ENCODE measurements at places on chromosomes 1 and 21.
A peak's percentile ranks its signal among the peaks of the same experiment; 100 is the strongest.

DNA sequence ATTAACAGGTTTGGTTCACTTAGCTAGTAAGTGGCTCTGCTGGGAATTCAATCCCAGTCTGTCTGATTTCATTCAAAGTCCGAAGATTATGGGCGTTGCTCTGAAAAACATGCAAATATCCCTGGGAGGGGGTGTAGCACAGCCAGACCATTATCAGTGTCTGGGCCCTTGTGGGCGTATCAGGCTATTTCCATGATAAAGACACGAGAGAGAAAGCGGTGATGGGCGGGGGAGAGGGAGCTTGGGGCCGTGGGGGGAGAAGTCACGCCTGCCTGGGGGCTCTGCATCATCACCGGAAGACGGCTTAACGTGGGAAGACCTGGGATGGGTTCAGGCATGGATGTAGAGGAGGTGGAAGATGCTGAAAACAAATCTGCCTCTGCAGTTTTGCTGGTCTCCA is 25.8 kb downstream of the IL6R start:
- no peak for DNase-seq

GRCh38 chr21:25215698-25216384 is 391.4 kb downstream of the MRPL39 start:
- no peak for DNase-seq

- no peak for DNase-seq
These were observed 8.6 kb downstream of the LAMC2 start for GRCh38 chr1:183194527-183195141.

GRCh38 chr1:34796990-34797389 is 4.2 kb downstream of the GJA4 start:
- DNase-seq: no peak

DNA sequence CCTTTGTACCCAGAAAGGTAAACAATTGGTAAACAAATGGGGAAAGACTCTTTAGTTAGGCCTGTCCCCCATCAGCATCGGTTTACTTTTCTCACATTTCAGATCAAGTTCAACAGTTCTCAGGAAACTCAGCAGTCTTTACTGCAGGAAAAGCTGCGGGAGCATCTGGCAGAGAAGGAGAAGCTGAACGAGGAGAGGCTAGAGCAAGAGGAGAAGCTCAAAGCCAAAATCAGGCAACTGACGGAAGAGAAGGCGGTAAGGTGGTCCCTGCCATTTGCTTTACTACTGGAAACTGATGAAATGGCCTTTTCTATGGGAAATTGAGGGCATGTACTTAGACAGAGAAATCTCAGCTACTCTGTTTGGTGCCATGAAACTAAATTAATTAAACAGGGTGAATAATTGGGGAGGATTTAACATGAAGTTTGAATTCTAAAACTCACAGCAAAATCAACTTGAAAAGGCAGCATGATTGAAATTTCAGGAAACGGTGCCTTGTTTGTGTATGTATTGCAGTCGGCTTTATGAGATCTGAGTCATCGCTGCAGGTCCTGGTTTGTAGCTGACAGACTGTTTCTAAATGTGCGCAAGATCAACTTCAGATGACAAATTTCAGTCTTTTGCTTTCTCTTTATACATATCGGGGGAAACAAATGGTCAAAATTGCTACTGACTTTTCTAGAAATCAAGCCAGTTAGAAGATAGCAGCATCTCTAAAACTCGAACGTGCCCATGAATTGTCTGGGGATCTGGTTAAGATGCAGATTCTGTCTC is 67.9 kb upstream of the EFHD2 start:
- no peak for DNase-seq

GRCh38 chr21:41269535-41269934 is 47.1 kb upstream of the FAM3B start:
- DNase-seq: no peak

- no peak for DNase-seq
These were observed 142.5 kb downstream of the C1orf94 start for GRCh38 chr1:34319218-34319617.

- peak; percentile 94 for DNase-seq
These were observed at the start of the genes BLZF1 and NME7 for GRCh38 chr1:169367686-169368405. TSS of gene BLZF1 (plus strand) at chr1:169368195. CDS start at chr1:169369523, 1,328 bp downstream. TSS of gene NME7 (minus strand) at chr1:169367797. CDS start at chr1:169367710, 87 bp downstream.

GRCh38 chr21:41923631-41924367 is 30.0 kb downstream of the C2CD2 start:
- DNase-seq: no peak

DNA sequence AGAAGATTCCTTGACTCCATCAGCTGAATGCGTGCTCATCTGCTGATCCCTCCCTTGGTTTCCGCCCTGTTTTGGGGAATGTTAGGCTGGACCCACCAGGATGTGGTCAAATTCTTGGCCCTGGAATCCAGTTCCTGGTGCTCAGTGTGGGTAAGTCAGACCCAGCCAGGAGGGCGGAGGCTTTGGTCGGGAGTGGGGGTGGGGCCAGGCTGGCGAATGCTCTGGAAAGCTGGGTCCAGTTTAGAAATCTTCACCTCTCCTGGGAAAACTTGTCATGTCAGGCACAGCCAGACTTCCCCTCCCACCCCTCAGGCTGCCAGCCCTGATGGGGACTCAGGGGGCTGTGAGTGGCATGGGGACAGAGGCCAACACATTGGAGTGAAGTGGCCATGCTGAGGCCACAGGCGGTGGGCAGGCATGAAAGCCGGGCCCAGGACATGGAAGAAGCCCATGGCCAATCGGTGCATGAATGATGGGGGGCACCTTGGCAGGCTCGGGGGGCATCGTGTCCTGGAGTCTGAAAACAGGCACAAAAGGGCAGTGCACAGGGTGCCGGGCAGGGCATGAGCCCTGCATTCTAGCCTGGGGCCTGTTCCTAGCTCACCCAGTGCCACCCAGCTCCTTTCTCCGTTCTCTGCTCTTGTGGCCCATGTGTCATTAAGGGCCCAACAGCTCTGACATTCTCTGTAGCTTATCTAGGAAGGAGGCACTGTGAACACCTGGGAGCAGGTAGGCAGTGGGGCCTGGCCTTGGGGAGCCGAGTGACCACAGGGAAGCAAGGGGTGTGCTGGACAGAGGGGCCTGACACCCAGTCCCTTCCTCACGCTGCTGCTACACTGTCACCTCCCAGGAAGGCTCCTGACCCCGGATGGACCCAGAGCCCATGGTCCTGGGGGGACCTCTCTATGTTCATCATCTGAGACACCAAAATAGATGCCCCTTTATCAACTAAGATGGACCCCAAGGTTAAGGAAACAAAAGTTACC is 14.6 kb upstream of the PADI1 start:
- DNase-seq: peak; percentile 93

DNA sequence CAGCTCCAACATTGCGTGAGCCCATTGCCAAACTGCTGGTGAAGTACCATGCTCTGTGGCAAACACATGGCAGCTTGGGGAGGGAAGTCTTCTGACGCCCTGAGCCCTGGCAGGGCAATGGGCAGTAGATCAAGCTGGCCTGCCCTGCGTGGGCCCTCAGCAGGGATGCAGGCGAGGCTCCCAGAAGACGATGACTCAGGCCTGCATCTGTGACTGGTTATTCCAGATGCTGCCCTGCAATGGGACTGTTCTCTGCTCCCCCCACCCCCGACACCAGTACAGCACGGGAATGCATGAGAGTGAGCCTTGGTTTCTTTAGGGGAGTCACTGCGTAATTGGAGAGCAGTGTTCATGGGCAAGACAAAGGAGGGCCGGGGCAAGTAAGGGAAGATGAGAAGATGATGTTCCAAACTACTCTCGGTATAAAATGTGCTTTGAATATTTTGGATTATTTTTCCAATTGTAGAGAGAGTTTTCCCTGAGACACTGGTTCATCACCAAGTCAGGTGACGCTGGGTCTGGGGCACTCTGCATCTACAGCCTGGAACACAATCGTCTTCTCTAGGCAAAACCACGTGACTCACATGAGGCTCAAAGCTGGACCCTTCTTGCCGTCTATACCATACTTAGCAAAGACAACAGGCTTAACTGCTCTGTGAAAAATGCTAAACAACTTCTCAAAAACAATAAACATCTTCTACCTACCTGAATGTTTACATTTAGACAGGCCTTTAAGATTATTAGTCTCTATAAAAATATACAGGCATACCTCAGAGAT is 9.0 kb upstream of the C1orf198 start:
- DNase-seq: no peak
